ENCODE measurements at places on chromosomes 3 and 15.

DNA sequence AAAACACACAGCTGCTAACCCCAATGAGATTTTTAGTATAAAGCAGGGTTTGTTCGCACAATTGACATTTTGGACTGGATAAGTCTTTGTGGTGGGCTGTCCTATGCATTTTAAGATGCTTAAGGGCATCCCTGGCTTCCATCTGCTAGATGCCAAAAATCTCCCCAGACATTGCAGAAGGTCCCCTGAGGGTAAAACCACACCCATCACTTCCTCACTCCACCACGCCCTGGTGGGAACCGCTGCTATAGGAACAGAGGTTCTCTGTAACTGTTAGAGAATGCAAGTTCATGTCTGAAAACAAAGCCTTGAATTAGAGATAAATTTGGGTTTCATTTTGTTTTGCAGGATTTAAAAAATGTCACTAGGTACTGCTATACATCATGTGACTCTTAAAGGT, 67.7 kb downstream of the ARHGEF26 start:
- no peak for DNase-seq

DNA sequence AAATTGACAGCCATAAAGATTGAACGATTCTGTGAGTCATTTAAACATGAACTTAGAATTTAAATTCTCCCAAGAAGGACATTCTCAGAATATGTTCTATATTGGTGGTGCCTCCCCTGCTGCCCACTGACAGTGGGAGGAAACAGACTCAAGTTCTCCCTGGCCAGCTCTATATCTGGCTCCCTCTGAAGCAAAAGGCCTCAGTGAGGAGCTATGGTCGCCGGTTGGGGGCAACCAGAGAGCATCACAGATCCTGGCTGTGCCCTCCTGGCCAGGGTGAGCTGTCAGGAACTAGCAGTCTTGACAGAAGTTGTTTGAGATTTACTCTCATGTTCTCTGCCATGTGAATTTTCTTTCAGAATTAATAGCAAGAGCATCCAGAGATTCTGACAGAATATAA, 285.5 kb downstream of the NTRK3 start:
- DNase-seq = no peak

DNA sequence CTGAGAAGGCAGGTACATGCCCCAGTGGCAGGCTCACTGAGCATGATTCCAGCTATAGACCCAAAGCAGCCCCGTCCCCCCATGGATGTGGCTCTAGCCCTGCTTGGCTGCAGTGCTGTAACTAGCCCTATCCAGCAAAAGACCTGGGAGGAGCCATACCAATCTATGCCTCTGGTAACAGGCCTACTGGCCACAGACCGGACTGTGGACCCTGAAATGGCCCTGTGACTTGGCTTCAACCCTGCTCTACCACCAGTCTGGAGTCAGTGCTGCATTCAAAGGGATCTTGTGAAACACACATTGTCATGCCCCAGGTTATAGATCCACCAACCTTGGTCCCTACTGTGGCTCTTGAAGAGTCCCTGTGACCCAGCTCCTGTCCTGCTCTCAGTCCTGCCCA, 46.7 kb downstream of the OXSM start:
- no peak for DNase-seq

DNA sequence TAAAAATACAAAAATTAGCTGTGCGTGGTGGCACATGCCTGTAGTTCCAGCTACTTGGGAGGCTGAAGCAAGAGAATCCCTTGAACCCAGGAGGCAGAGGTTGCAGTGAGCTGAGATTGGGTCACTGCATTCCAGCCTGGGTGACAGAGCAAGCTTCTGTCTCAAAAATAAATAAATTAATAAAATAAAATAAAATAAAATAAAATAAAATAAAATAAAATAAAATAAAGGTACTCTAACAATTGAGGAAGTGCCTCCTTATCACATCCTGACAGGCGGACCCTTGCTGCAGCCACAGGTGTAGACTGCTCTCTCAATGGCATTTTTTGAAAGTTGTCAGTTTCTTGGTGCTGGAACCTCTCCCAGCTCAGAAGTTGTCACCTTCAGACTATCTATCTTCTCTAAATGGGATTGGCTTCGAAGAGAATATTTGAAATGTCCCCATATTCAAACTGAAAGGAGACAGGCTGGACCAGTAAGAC, 304.1 kb downstream of the RORA start:
- no peak for DNase-seq

GRCh38 chr3:123008840-123009239, 18.7 kb downstream of the SEMA5B start:
- DNase-seq = no peak

DNA sequence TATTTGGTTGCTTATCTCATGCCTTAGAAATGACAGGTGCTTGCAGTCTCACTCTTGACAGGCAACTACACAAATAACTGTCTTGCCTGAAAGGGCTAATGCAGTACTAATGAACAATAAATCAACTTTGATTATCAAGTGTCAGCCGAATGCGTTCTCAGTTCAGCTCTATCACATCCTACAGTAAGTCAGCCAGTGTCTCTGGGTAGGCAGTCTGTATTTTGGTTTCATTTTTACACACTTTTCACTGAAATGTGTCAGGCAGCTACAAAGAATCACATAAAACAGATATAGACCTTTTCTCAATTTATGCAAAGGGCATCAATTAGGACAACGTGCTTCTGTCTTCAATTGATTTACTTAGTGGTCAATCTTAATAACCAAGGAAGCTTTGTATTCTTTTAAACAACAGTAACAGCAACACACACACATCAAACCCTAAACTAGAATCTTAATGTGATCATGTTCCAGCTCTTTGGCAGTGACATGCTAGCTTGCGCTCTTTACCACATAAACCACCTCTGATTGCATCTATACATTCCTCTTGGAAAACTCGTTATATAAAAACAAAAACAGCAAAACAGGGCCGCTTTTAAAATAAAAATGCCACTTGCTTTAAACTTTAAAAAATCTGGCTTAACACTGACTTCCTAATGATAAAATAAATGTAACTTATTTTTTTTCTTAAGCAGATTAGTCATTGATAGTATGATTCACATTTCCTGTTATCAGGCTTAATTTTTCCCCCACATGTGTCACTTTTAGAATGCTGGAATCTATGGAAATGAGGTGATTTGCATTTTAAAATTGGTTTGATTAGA, 520.4 kb downstream of the FOXP1 start:
- no peak for DNase-seq

GRCh38 chr3:13223574-13224237, 150.5 kb upstream of the IQSEC1 start:
- DNase-seq = no peak

- DNase-seq = peak; percentile 94
Observed at GRCh38 chr3:135965506-135966270, at the start of gene PPP2R3A. PPP2R3A (plus strand) TSS chr3:135965728; CDS start chr3:136001499, 35,771 bp downstream.

DNA sequence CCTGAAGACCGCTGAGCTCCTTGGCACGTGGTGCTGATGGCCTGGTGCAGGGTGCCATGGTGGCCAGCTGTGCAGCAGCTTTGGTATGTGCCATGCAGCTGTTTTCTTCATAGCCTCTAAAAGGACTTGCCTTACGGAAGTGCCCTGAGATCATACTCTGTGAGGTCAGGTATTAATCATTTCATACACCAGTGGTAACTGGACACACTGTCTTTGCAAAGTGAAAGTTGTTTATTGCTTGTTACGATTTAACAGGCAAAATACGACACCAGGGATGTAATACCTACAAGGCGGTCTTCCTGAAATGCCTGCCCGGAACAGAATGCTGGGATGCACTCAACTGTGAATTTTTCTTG, 184.6 kb downstream of the ATP10A start:
- no peak for DNase-seq

DNA sequence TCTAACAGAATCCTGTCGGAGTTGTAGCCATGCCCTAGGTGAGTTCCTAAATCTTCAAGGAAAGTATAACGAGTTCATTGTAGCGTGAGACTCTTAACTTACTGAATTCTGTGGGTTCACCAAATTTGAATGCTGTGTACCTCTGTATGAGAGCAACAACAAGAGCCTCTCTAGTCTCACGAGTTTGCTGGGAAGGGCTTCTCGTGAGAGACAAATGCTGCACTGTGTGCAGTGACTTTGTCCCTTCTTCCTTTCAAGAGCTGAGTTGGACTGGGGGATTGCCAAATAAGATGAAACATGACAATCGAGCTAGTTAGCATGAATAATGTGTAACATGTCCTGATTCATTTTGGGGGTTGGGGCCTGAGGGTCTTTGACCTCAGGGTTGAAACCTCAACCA, 32.2 kb downstream of the KAT2B start:
- DNase-seq = no peak

DNA sequence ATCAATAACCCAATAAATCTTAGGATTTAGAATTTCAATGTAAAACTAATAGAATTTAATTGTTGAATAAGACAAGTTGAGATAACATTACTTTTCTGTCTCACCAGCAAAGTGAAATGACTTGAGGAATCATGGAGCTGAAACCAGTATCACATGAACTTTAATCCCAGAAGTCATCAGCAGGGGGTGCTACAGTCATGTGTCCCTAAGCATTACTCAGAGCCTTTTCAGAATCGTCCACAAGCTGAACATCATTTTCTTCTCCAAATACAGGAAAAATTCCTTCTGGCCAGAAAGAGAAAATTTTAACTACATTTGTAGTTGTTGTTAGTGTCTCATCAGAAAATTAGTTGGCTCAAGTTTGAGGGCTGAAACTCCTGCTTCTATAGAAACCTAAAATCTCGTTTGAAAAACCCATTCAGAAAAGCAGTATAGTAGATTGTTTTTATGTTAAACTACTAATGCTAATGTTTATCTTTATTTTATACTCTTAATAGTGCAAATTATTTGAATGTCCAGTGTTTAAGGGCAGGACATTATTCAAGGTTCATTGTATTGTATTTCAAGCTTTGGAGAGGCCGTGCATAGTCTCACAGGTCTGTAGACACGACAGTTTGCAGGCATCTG, 384.1 kb downstream of the PLOD2 start:
- DNase-seq = peak; percentile 77

DNA sequence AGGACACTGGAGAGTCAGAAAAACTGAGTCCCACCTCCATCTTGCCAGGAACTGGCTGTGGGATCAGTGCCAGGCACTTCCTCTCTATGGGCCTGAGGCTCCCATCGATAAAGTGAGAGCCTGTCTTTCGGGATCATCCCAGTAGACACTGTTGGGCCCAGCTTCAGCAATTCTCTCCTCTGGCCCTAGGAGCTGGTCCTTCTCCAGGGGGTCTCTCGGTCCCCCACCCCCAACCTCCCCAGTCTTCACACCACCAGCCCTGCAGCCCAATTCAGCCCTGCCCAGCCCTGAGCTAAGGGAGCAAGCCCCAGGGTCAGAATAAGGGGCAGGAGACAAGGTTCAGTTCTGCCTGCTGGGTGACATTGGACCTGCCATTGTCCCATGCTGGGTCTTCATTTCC, 4.5 kb upstream of the LCTL start:
- DNase-seq = no peak

DNA sequence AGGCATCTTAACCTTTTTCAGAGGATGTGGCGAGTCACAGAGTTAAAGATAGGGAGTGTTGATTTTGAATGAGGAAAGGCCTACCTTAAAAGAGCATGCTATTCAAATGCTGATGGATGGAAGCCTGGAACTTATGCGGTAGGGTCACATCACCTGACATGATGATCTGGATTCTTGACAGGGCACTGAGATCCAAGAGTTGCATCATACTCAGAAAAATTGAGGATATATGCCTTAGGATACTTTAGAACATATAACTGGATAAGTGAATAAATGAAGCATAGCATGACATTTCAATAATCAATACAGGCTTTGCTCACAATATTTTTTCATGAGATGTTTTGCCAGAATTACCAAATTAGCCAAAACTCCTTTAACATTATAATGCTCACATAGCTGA, 20.1 kb upstream of the SECISBP2L start:
- peak; percentile 43 for DNase-seq

- no peak for DNase-seq
Observed at GRCh38 chr3:116331380-116331779, 113.9 kb downstream of the LSAMP start.

GRCh38 chr3:184092199-184092598, 4.7 kb upstream of the HTR3E start:
- no peak for DNase-seq

DNA sequence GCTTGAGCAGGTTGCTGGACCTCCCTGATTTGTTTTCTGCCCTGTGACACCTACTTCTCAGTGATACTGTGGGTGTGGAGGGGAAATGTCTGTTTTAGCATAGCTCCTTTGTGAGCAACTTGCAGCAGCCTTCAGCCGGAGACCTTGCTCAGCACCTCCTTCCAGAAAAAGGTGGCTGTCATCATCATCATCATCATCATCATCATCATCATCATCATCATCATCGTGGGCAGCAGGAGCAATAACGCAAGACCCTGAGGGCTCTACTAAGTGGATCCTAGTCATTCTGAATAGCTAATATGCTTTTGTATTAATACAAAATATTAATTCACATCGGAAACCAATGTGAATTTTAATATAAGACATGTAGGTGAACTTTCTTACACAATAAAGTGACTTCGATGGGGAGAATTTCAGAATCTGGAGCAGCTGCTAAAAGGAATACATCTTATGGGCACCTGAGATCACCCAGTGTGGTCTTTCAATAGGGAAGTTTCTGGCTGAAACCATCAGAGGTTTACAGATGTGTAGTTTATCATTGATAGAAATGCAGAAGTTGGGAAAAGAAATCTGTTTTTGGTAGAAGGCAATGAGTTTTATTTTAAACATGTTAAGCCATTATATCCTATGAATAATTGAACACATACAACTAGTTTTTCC, 8.6 kb downstream of the GABRR3 start:
- DNase-seq = no peak

GRCh38 chr15:97736748-97737147, 223.8 kb upstream of the ARRDC4 start:
- no peak for DNase-seq

- no peak for DNase-seq
Observed at GRCh38 chr3:133670525-133670995, 8.8 kb upstream of the TOPBP1 start.

DNA sequence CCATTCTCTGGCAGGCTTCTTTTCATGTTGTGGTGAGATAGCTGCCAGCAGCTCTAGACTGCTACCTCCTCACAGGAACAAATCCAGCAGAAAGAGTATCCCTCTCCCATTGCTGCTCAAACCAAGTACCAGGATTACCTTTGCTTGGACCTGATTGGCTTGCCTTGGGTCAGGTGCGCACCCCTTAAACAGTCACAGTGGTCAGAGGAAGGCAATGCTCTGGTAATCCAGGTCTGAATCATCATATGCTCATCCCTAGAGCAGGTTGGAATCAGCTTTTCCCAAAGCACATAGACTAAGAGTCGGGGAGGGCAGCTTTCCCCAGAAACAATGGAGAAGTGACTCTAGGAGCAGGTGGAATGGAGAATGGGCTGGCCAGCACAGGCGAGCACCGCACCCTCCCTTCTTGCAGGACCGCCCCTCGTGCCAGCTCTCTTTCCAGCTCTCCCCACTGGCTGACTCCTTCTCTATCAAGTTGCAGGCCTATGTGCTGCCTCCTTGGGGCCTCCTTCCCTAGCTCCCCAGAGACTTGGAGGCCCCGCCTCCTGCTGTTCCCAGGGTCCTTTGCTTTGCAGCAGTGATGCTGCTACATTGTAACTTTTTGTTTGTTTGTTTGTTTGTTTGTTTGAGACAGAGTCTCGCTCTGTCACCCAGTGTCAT, 29.9 kb upstream of the ADPGK start:
- DNase-seq = peak; percentile 49

- DNase-seq = no peak
Observed at GRCh38 chr3:69987833-69988232, 11.7 kb upstream of the SAMMSON start.
